ENCODE measurements at places on chromosomes 3 and 15. TPM values are rescaled to one million over a fixed set of nuclear protein-coding genes. Genes with fewer than 3 reads are reported as not detected.

THAP10 gene
- 8.9 TPM for total RNA-seq

EFCC1 gene
- not detected for total RNA-seq

APBA2 gene
- not detected for total RNA-seq

FAM219B gene
- total RNA-seq = 45.0 TPM

TMCO5A gene
- not detected for total RNA-seq

GCSAM gene
- total RNA-seq = not detected

THRB gene
- total RNA-seq = 2.6 TPM

DNA sequence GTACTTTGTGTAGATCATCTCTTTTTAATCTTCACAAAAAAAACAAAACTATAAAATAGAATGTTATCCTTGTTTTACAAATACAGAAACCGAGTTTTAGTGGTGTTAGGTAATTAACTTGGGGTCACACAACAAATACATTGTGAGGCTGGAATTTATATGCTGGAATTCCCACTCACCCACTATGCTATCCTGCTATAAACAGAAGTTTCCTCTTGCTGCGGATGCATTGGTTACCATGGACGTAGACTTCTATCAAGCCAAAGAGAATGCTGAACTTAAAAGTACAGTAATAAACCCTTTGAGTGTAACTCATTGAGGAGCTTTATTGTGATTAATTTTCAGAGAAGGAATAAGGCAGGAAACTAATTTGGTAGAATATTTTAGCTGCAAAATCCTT lies 9.2 kb downstream of the SNAP23 start:
- no peak for DNase-seq

DNA sequence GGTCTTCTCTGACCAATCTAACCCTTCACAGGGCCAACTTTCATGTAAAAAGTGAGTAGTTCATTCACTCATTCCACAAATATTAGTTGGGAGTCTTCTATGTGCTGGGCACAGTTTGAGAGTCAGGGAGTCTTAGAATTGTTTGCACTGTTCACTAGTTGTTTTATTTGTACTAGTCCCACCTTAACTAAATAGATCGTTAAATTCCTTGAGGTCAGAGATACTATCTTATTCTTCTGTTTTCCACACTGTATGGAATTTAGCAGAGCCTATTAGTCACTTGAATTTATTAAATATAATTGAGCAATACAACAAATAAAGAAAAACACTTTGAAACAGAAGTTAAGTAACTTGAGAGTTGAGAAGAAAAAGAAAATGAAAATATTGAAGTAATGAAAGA lies 40.8 kb upstream of the SPTSSB start:
- DNase-seq = no peak

DNA sequence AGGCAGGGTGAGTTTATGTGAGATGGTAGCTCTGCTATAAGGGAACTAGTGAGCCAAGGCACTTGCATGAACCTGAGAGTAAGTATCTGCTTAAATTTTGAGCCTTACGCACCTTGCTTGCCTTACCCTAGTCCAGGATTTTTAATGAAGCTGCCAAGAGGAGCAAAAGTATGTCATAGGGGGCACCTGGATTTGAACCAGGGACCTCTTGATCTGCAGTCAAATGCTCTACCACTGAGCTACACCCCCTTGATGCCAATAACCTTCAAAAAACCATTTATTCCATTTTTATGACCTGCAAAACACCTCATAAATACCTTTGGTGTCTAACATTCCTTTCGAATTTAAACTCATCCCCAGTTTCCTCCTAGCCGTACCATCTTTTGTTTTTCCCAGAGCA lies 88.3 kb upstream of the ACP3 start:
- DNase-seq = no peak

DNA sequence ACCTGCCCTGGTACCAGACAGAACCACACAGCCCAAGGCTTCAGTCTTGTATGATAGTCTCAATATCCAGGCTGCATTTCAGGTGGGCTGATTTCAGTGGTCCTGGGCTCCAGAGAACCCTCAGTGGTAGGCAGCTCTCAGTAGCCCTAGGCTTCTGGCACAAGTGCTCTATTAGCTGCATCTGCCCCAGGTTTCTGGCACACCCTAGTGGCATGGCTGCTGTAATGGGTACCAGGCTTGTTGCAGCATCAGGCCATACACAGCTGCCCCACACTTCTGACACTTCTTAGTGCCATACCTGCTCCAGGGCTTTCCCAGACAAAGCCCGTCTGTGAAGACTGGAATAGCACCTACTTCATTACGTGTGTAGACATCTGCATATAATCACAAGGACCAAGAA lies 1062.2 kb upstream of the EPHA6 start:
- DNase-seq = no peak

- no peak for DNase-seq
These were observed 166.0 kb downstream of the NTRK3 start for GRCh38 chr15:88090481-88091011.

DNA sequence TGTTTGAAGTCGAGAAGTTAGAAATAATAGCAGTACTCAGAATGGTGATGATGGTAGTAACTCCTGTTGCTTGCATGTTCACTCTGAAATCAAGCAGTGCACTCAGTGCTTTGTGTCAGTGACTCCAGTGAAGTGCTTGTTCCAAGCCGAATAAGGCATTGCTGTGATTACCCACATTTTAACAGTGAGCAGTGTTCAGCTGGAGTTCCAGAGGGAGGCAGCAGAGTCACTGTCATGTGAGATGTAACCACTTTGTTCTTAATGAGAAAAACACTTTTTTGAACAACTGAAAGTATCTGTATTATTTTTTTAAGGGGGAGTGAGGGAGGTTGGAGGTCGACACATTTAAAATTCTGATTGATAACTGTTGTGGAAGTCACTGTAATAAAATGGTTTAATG lies 3.7 kb downstream of the MDFIC2 start:
- no peak for DNase-seq

DNA sequence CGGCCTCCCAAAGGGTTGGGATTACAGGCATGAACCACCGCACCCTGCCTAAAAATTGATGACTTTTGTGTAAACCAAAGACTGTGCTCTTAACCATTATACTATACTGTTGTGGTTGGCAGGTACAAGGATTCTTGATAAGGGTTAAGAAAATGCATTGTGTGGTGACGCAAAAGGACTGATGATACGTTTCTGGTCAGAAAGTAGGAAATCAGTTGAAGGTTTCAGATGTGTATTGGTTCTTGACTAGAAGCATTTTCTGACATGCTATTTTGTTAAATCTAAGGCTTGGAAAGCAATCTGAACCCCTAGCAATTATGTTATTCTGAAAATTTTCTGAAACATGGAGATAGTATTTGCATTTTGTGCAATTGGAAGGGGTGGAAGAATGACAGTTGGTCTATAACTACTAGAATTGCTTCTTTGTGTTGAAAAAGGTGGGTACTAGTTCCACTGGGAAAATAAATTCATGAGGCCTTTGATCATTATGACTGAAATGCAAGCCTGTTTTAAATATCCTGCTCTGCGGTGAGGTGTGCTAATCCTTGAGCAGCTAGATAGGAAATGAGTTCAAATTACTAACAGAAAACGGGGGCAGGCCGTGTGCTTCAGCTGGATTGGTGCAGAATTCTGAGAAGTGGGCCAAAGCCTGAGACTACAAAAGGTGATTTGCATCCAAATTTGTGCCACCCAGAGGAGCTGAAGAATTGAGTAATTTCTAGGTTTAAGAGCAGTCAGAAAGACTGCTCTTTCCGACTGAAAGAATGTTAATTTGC lies 66.0 kb upstream of the LRRFIP2 start:
- no peak for DNase-seq

GRCh38 chr3:188673646-188674186 lies 498.1 kb upstream of the TPRG1 start:
- DNase-seq = peak; percentile 84

DNA sequence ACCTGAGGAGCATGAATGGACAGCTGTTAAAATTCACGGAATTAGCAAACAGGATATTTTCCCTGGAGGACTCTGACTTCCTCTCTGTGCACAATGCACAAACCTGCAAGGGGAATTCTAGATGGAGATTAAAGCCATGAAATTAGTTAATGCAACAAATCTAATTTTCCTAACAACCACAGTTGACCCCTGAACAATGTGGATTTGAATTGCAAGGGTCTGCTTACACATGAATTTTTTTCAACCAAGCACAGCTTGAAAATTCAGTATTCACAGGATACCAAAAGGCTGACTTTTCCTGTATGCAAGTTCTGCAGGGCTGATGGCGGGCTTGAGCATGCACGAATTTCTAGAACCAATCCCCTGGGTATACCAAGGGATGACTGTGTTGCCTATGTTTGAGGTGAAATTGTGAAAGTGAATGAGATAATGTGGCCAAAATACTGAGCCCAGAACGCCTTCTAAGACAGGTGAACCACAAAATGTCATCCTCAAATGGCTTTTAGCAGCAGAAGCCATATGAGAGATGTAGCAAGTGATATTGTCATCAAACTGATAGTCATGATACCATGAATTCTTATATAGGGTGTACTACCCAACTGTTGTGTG lies 52.5 kb downstream of the COL8A1 start:
- no peak for DNase-seq

- DNase-seq = peak; percentile 48
These were observed 57.5 kb upstream of the SIN3A start for GRCh38 chr15:75508840-75509532.

DNA sequence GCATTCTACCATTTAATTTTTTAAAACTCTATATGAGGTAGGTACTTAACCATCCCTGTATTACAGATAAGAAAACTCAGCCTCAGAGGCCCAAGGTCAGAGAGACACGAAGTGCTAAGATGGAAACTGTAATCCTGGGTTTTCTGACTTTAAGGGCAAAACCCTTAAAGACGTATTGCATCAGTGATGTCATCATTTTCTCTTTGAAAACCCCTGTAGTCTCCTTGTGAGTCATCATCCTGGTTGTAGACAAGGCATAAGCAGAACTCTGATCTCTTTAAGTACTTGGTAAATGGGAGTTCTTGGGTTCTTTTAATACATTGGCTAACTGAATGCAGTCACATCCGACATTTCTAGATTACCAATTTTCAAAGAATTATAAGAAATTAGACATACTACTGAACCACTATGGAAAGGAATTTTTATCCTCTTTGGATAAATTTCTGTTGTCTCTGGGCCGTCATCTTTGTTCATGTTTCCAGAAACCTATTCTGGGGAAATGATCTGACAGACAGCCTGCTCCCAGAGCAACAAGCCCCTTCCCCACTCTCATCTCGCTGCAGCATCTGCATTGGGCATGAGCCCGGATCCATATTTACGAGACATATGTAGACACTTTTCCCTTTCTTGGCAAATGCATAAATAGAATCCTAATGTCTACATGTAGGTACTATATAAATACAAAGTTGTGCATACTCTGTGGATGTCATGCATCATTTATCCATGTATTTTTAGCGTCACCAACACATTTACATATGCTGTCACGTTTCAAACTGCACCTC lies 48.7 kb upstream of the MDFIC2 start:
- DNase-seq = peak; percentile 10

GRCh38 chr3:89380016-89380415 lies 272.6 kb downstream of the EPHA3 start:
- peak; percentile 60 for DNase-seq

GRCh38 chr3:77414881-77415280 lies 375.0 kb downstream of the ROBO2 start:
- DNase-seq = no peak

GRCh38 chr15:29442532-29442931 lies 172.9 kb upstream of the NSMCE3 start:
- no peak for DNase-seq

- peak; percentile 41 for DNase-seq
These were observed 62.7 kb downstream of the SSUH2 start for GRCh38 chr3:8581806-8582445.

GRCh38 chr3:156184156-156184555 lies 63.8 kb downstream of the KCNAB1 start:
- no peak for DNase-seq

DNA sequence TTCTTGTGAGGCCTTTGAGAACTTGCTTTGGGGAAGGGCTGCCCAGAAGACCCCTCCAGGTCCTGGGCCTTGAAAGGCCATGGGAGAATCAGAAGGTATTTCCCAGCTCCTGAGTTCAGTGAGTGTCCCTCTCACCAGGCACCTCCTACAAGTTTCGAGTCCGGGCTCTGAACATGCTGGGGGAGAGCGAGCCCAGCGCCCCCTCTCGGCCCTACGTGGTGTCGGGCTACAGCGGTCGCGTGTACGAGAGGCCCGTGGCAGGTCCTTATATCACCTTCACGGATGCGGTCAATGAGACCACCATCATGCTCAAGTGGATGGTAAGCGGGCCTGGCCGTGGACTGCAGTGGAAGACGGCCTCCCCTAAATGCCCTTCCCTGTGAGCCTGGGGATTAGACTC lies 68.3 kb downstream of the BOC start:
- no peak for DNase-seq
